ENCODE measurements at places on chromosomes 1 and 21.
A peak's percentile ranks its signal among the peaks of the same experiment; 100 is the strongest.

GRCh38 chr1:26706315-26706714 lies 10.5 kb downstream of the ARID1A start:
- DNase-seq, result no peak

GRCh38 chr1:89608984-89609725 lies 23.8 kb upstream of the LRRC8C start:
- DNase-seq, result no peak

GRCh38 chr1:3903141-3904005 lies 3.3 kb upstream of the C1orf174 start:
- peak; percentile 49 for DNase-seq

DNA sequence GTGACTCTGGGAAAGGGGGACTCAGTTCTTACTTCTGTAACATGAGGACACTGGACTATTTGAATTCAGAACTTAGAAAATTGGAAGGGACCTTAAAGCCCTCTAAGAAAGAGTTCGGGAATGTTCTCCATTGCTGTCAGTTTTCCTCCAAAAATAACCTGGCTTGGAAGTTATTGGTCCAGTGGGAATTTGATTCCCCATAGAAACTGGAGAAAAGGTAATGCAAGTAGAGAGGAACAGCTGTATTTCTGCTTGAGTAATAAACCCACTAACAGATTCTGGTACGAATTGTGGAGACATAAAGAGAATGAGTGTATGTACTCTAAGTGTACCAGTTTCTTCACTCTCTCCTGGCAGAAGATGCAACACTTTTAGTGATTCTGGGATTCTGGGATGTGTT lies 1.8 kb downstream of the ZBED6 start:
- no peak for DNase-seq

- no peak for DNase-seq
Measured at GRCh38 chr1:153509729-153510354, 25.9 kb downstream of the S100A6 start.

GRCh38 chr1:1602968-1603506 lies 3.1 kb upstream of the FNDC10 start:
- DNase-seq, result no peak

Measured in muscle of back (tissue), 13 donors.